ENCODE measurements at places on chromosomes 12 and 14.

DNA sequence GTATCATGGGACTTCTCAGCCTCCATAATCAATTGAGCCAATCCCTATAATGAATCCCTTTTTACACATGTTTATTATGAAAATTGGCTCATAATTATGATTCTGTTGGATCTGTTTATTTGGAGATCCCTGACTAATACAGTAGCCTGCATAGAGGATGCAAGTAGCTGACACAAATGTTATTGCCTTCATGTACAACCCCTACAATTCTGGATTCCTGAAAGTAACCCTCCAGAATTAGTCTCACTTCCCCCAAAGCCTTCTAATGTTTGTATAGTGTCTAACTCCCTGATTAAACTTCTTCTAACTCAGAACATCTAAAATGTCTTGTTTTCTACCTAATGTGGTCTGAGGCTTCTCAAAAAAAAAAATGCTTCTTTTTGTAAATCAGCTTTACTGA is 6.6 kb upstream of the SMIM10L1 start:
- no peaks in the 10 kb centered on the region for H3K36me3 ChIP-seq
- H3K27ac ChIP-seq: no peak overlapping the region
- peaks cover 15% of the 10 kb centered on the region for H3K4me1 ChIP-seq

DNA sequence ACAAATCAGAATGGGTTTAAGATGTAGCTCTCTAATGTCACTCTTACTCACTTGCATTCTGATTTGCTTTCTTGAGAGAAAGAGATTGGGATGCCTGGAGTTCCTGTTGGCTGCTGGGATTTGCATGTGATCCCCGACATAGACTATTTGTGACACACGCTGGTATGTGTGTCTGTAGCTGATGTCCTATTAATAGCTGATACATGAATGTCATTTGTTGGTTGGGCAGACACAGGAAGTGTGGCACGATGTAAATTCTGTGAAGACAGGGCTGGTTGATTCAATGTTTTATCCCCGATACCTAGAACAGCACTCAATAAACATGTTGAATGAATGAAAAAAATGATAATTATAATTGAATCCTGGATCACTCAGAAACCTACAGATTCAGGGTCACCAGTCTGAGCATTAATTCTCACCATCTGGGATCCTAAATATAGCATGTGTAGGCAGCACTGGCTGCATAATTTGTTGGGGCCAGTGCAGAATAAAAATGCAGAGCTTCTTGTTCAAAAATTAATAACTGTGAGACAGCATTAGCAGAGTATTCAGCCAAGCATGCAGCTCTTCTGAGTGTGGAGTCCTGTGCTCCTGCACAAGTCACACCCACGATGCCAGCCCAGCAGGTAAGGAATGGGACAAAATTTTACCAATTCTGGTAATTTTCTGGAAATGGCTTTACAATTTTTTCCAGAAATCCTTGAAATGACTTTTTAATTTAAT is 35.5 kb upstream of the SOCS2 start:
- peak; percentile 47 for DNase-seq
- H3K4me1 ChIP-seq: peaks cover 20% of the 10 kb centered on the region
- H3K27ac ChIP-seq: no peak overlapping the region
- no peaks in the 10 kb centered on the region for H3K36me3 ChIP-seq

- DNase-seq: no peak
- peaks cover 27% of the 10 kb centered on the region for H3K4me1 ChIP-seq
- H3K4me3 ChIP-seq: no peak overlapping the region
- H3K27ac ChIP-seq: peak overlapping the region; percentile 54
- peaks cover 32% of the 10 kb centered on the region for H3K36me3 ChIP-seq
- no peaks in the 10 kb centered on the region for H3K27me3 ChIP-seq
These were observed 7.9 kb downstream of the C1S start for GRCh38 chr12:7068240-7068993.

DNA sequence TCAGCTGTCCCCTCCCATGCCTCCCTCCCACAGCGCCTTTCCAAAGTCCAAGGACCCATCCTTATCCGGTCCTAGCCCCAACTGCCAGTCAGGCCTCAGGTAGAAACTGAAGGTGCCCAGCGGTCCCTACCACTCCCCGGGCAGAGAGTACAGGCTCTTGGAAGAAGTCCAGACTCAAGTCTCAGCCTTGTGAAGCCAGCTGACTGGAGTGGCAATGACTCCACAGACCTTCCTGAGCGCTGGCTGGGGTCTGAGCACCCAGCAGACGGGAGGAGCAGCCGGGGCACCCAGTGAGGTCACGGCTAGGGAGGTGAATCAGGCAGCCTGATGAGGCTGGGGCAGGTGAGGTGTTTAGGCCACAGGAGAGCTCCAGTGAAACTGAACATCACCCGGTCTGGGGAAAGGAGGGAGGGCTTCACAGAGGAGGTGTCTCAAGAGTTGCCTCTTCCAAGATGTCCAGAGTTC is 60.0 kb downstream of the ITPK1 start:
- no peaks in the 10 kb centered on the region for H3K27me3 ChIP-seq
- no peak overlapping the region for H3K4me3 ChIP-seq
- H3K36me3 ChIP-seq: no peaks in the 10 kb centered on the region

DNA sequence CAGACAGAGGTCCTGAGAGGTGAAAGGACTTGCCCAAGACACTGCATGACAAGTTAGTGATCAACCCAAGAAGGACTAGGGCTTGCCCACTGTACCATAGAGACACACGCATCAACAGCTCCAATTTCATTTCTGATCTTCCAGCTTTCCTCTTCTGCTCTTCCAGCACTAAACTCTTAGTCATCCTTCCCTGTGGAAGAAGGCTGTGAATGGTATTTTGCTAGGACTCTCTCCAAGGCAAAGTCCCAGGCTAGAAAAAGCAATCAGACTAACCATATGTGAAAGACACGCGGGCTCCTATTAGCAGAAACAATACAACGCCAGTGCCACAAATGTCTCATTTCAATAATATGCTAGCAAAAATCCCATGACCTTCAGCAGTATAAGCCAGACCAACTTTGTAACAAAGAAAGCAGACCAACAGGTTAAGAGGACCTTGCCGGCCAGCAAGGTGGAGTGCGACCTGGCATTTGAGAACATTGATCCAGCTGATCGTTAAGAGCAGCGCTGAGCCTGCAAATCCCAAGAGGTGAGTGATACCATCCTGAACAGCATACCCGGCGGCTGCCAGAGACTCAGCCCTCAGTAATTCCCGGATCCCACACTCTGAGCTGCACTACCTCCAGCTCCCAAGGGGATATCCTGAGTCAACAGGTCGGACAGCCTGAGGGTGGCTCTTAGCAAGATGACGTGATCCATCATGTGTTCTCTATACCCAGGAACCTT is 132.5 kb downstream of the FOXN3 start:
- peaks cover 22% of the 10 kb centered on the region for H3K4me1 ChIP-seq
- H3K27me3 ChIP-seq: no peaks in the 10 kb centered on the region
- no peak overlapping the region for H3K4me3 ChIP-seq
- H3K27ac ChIP-seq: no peak overlapping the region

GRCh38 chr12:122079033-122079531 is 526 bp downstream of the MLXIP start:
- no peak for DNase-seq
- peak overlapping the region; percentile 78 for H3K4me3 ChIP-seq
- peak overlapping the region; percentile 84 for H3K27ac ChIP-seq
- no peaks in the 10 kb centered on the region for H3K27me3 ChIP-seq

GRCh38 chr12:105076098-105076497 is 8.2 kb downstream of the ALDH1L2 start:
- no peaks in the 10 kb centered on the region for H3K36me3 ChIP-seq
- H3K27ac ChIP-seq: no peak overlapping the region
- no peak overlapping the region for H3K4me3 ChIP-seq
- no peaks in the 10 kb centered on the region for H3K27me3 ChIP-seq

DNA sequence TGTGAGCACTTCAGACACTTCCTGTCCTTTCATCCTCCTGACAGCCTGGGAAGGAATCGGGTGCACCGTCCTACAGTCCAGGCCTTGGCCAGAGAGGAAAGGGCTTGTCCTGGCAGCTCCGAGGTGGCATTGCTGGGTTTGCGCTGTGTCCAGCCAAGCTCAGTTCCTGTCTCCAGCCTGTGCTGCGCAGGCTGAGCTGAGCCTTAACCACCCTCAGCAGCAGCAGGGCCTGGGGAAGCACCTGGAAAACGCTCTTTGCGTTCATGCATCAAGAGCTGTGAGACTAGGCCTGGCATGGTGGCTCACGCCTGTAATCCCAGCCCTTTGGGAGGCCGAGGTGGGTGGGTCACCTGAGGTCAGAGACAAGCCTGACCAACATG is 33.7 kb upstream of the EML1 start:
- DNase-seq: no peak
- peaks cover 49% of the 10 kb centered on the region for H3K4me1 ChIP-seq
- H3K27ac ChIP-seq: peak overlapping the region; percentile 89
- no peak overlapping the region for H3K4me3 ChIP-seq
- H3K27me3 ChIP-seq: no peaks in the 10 kb centered on the region
- H3K36me3 ChIP-seq: no peaks in the 10 kb centered on the region

DNA sequence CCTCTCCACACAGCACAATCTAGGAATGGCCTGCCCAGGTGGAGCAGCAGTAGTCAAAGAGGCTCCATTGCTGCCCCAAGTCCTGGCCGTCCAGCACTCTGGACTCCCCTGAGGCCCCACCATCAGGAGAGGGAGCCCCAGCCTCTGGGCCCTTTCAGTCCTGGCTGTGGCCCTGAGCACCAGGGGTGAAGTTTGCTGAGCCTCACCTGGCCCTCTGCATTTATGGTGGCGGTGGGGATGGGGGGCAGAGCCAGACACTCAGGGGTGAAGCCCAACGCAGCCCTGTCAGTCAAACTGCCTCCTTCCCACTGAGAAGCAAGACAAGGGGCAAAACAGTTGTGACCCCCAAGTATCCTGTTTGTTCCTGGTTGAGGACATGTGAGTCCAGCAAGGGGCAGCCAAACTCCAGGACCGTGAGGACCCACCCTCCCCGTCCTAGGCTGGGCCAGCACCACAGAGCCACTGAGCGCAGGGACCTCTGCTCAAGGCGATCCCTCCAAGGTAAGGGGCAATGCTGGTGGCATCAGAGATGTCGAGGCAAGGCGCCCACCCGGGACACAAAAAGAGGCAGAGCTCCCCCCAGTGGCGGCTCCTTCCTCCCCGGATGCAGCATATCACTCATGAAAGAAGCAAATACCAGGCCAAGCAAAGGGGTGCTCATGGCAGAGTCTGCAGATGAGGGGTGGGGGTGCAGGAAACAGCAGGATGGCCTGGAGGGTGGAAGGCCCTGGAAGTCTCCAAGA is 4.8 kb upstream of the AMN start:
- no peaks in the 10 kb centered on the region for H3K27me3 ChIP-seq
- DNase-seq: no peak
- no peak overlapping the region for H3K27ac ChIP-seq
- peaks cover 1% of the 10 kb centered on the region for H3K4me1 ChIP-seq
- no peak overlapping the region for H3K4me3 ChIP-seq

DNA sequence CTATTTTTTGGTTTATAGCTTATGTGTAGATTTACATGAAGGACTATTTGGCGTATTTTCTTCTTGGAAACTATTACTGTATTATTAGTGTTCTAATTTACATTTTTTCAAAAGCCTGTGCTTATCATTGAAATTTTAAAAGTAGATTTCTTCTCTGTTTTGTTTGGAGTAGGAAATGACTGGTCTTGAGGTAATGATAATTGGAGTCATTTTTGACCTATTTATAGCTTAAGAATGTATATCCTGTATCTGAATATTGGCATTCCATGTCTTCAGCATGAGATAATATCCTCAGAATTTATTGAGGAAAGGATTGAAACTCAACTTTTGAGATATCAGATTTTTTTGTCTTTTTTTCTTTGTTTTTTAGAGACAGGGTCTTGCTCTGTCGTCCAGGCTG is 193.4 kb downstream of the ERC1 start:
- no peak for DNase-seq
- H3K27ac ChIP-seq: no peak overlapping the region
- H3K4me1 ChIP-seq: no peaks in the 10 kb centered on the region
- no peak overlapping the region for H3K4me3 ChIP-seq
- H3K36me3 ChIP-seq: no peaks in the 10 kb centered on the region
- no peaks in the 10 kb centered on the region for H3K27me3 ChIP-seq

- H3K36me3 ChIP-seq: peaks cover 15% of the 10 kb centered on the region
- no peak for DNase-seq
- no peak overlapping the region for H3K4me3 ChIP-seq
- no peak overlapping the region for H3K27ac ChIP-seq
- H3K4me1 ChIP-seq: peaks cover 5% of the 10 kb centered on the region
These were observed 109.6 kb downstream of the TTLL5 start for GRCh38 chr14:75770635-75771034.

GRCh38 chr12:48032597-48032996 is 28.3 kb upstream of the COL2A1 start:
- H3K4me3 ChIP-seq: no peak overlapping the region
- no peak for DNase-seq
- no peaks in the 10 kb centered on the region for H3K27me3 ChIP-seq
- no peak overlapping the region for H3K27ac ChIP-seq

DNA sequence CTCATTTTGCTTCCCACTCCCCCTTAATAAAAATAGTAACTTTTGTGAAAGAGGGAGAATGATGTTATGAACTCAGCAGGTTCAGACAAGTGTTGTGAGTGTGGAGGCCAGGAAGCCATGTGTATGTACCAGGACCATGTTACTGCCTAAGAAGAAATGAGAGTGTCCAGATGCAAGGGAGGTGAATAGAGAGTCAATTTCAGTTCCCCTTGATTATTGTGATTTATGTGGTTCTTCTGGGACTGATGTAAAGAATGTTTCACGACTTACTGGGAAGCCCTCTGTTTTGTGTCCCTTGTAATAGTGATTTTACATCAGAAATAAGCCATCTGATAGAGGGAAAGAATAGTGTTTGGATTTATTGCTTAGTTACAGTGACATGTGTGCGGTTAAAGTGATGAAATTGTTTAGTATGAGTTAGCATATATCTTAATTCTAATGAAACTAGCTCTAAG is 32.5 kb downstream of the FBXO34 start:
- H3K4me3 ChIP-seq: no peak overlapping the region
- H3K27ac ChIP-seq: peak overlapping the region; percentile 36
- peaks cover 67% of the 10 kb centered on the region for H3K4me1 ChIP-seq

DNA sequence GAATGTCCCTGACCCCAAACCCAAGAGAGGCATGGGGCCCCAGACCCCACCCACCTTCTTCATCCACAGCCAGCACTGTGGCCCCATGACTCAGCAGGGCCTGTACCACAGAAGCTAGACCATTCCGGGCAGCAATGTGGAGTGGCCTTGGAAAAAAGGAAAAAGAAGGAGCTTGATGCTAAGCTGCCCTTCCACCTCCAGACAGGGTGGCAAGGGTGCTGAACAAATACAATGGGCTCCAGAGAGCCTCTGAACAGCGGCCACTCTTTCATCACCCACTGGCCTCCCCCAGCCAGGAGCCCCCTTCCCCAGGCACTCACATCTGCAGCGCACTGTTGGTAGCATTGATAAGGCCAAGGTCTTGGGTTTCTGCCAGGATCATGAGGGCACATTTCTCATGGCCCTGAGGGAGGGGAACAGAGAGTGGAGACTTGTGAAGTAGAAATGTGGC is 13.9 kb downstream of the SLC39A5 start:
- DNase-seq: no peak
- H3K4me1 ChIP-seq: no peaks in the 10 kb centered on the region
- H3K27me3 ChIP-seq: no peaks in the 10 kb centered on the region

GRCh38 chr14:21069388-21070082 is 569 bp upstream of the ARHGEF40 start:
- peak overlapping the region; percentile 71 for H3K4me3 ChIP-seq
- H3K4me1 ChIP-seq: peaks cover 53% of the 10 kb centered on the region
- peaks cover 6% of the 10 kb centered on the region for H3K36me3 ChIP-seq
- peak overlapping the region; percentile 95 for H3K27ac ChIP-seq
- no peaks in the 10 kb centered on the region for H3K27me3 ChIP-seq

- H3K27ac ChIP-seq: peak overlapping the region; percentile 88
- H3K27me3 ChIP-seq: no peaks in the 10 kb centered on the region
- peaks cover 70% of the 10 kb centered on the region for H3K4me1 ChIP-seq
- H3K36me3 ChIP-seq: no peaks in the 10 kb centered on the region
- no peak for DNase-seq
These were observed 153.9 kb downstream of the PRKCH start for GRCh38 chr14:61475316-61475715.

All from vagina (tissue), 2 donors.